ENCODE measurements at places on chromosomes 16 and 17.

- no peak for DNase-seq
Observed at GRCh38 chr16:66614161-66614802, 9.8 kb downstream of the CMTM3 start.

DNA sequence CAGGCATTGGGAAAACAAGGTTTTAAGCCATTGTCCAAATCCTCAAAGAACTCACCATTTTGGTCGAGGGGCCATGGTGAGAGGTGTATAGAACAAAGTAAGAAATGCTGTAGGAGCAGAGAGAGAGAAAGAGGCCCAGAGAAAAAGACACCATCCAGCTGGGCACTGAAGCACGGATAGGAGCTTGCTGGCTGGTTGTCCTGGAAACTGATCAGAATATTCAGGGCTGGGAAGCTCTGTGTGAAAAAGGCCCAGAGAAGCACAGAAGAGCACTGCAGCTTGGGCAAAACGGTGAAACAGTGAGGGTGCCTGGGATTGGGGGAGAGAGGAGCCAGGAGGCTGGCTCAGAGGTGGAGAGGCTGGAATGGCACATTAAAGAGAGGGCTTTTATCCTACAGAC is 16.5 kb downstream of the HS3ST3B1 start:
- DNase-seq, result no peak

DNA sequence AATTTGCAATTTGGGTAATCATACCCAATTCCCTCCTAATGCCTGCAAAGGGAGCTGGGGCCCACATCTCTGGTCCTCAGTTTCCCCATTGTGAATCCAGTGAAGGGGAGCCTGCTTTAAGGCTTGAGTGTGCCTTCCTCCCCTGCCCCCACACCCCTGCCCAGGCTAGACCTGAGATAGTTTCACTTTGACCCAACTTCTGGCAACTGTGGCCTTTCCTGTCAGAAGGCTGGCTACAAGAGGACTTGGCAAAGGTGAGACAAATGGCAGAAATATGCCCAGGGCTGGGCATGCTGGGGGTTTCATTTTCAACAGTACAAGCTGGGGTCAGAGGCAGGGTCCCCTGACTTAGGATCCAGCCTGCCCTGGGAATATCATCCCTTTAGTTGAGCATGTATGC is 10.0 kb downstream of the SOCS1 start:
- no peak for DNase-seq

- no peak for DNase-seq
Observed at GRCh38 chr17:72376526-72377345, 255.9 kb downstream of the SOX9 start.

GRCh38 chr16:69286941-69287713 is 24.0 kb upstream of the VPS4A start:
- peak; percentile 30 for DNase-seq

GRCh38 chr17:48333034-48333530 is 96.9 kb downstream of the SKAP1 start:
- no peak for DNase-seq

- DNase-seq, result no peak
Observed at GRCh38 chr16:49651996-49652395, 203.9 kb downstream of the ZNF423 start.

- peak; percentile 24 for DNase-seq
Observed at GRCh38 chr17:14926526-14927122, 338.5 kb downstream of the PMP22 start.

DNA sequence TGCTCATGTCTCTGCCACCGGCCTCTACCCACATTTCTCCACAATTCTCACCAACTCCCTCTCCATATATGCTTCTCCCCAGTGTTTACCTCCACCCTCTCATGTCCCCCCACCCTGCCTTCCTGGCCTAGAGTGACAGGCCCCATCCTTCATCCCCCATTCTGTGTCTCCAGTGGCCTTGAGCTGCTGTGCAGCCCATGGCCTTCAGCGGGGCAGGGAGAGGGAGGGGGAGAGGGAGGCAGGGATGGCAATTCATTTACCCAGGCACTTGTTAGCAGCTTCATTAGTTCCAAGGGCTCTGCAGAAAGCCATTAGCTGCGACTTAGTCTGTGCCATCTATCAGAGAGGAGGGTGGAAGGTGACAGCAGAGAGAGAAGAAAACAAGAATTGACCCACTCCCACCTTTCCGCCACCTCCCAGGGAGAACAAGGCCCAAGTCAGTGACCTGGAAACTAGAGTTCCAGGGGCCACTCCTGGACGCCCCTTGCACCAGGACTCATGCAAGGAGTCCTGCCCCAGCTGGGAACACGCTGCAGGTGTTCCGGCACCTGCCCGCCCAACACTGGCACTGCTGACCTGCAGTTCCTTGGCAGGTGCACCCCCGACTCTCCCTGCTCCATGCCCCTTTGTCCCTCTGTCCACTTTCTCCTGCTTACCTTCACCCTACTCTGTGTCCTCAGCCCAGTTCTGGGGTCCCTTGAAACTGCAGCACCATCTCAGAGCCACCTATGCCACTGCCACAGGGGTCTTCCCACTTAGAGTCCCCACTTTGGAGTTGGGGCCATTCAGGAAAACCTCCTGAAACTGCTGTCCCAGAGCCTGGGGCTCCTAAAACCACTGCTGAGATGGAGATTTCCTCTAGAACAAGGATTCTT is 23.5 kb upstream of the PYY start:
- DNase-seq, result no peak

GRCh38 chr17:76254275-76254674 is 10.9 kb upstream of the UBALD2 start:
- DNase-seq, result no peak

DNA sequence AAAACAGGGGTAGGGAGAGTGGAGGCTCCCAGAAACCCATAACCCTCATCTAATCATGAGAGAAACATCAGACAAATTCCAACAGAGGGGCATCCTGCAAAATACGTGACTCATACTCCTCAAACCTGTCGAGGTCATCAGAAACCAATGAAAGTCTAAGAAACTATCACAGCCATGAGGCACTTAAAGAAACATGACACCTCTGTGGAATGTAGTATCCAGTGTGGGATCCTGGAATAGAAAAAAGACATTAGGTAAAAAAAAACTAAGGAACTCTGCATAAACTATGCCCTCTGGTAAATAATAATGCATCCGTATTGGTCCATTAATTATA is 16.4 kb downstream of the CDH5 start:
- DNase-seq, result no peak

- DNase-seq, result no peak
Observed at GRCh38 chr17:50540560-50541401, 6.2 kb upstream of the SPATA20 start.

DNA sequence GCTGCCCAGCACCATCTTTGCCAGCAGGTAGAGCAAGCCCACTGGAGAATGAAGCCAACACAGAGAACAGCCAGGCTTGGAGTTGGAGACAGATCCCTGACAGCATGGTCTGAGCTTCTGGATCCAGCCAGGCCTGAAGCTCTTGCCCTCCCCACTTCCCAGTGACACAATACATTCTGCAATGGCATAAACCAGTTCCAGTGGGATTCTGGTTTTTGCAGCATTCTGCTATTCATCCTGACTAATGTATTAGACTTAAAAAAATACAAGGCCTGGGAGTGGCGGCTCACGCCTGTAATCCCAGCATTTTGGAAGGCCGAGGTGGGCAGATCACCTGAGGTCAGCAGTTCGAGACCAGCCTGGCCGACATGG is 40.6 kb upstream of the LITAF start:
- DNase-seq, result no peak

GRCh38 chr17:51085150-51085805 is 35.4 kb downstream of the SPAG9 start:
- no peak for DNase-seq

- peak; percentile 21 for DNase-seq
Observed at GRCh38 chr16:89722392-89723278, 1.3 kb downstream of the ZNF276 start.

- DNase-seq, result no peak
Observed at GRCh38 chr17:20010936-20011335, 1.8 kb downstream of the SPECC1 start.

GRCh38 chr17:74404789-74405188 is 27.1 kb upstream of the GPRC5C start:
- no peak for DNase-seq

DNA sequence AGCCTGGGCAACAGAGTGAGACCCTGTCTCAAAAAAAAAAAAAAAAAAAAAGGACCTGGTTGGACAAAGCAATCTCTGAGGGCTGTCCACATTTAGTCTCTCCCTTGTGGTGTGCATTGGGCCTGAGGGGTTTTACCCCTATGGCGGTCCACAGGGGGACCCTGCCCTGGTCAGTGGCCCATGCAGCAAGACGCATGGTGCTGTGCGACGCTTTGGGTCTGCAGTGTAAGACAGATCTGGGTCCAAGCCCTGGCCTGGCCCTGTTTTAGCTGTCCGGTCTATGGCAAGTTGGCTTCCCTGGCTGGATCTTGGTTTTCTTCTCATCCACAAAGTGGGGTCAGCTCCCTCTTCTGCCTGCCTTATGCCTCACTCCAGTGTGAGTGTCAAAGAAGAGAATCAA is 123.2 kb upstream of the NLRP1 start:
- no peak for DNase-seq

- DNase-seq, result no peak
Observed at GRCh38 chr17:51888816-51889215, 269.7 kb downstream of the CA10 start.

GRCh38 chr17:32277284-32277683 is 11.7 kb downstream of the RHBDL3 start:
- no peak for DNase-seq

GRCh38 chr16:27367461-27368357 is 34.3 kb upstream of the IL21R start:
- peak; percentile 94 for DNase-seq

- DNase-seq, result no peak
Observed at GRCh38 chr17:14925498-14925897, 339.6 kb downstream of the PMP22 start.

DNA sequence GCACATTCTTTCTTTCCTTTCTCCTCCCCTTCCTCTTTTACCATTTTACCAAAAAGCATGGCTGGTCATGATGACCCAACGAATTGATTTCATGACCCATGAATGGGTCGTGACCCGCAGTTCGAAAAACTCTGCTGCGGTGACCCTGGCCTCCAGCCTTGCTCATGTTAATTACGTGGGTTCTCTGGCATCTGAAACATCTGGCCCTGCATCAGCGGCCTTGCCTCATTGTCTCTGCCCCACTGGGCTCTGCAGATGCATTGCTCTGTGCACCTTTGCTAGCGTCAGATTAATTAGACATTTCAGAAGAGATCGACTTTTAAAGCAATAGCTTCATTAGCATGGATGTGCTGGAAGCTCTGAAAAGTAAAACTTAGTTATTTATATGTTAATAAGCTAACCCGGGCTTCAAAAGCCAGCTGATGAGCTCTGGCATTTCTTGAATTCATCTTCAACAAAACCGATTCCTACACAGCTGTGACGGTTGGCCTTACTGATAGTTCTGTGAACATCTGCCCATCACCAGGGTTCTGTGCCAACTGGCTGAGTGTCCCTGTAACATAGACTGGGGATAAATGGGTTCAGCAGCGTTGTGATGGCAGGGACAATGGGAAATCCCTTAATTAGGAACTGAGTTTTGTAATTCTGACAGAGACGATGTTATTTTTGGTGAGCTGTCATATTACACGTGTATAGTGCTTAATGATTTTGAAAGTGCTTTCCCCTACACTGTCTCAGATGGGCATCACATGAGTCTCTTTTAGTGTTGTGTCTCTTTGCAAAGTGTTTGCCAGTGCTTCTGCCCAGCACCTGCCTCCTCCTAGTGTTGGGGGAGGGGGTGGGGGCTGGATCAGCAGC is 225.9 kb upstream of the EEF2KMT start:
- no peak for DNase-seq

GRCh38 chr17:28485049-28485448 is 11.6 kb downstream of the SLC13A2 start:
- no peak for DNase-seq

GRCh38 chr17:82237083-82237745 is 8.4 kb downstream of the SLC16A3 start:
- DNase-seq, result no peak

DNA sequence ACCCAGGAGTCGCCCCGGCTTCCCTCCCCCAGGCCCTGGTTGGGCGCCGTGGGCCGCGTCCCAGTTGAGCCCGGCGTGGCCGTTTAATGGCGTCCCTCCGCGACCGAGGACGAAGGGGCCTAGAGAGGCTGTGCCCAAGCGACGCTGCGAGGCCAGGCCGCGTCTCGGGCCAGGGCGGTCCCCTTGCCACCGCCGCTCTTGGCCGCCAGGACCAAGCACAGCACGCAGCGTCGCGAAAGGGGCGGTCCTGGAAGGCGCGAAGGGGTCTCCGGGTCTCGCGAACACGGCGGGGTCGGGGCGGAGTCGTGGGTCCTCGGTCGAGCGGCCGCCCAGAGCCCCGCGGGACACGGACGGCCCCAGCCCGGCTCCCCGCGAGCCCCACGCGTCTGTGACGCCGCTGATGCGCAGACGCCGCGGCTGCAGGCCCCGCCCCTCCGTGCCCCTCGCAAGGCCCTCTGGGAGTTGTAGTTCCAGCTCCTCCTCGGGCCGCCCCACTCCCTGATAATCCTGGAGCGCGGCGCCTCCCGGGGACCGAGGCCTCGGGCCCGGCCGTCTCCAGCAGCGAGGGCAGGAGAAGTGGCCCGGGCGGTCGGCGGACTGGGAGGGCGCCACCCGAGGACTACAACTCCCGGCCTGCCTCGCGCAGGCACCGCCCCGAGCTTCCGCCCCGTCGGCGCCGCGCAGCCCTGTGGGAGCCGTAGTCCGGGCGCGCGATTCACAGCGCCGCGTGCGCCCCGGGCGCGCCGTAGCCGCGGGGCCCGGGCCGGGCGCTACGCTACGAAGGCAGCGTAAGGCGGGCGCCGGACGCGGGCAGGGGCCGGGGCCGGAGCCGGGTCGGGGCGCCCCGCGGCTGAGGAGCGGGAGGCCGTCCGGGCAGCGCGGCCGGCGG is at the start of gene CAPN15:
Gene CAPN15 (plus strand): TSS at position 698 of the 889 bp plus-strand sequence. CDS start 19,127 bp downstream, outside the sequence.
- DNase-seq, result peak; percentile 77

- DNase-seq, result no peak
Observed at GRCh38 chr17:57940231-57940630, 15.0 kb downstream of the CUEDC1 start.

- no peak for DNase-seq
Observed at GRCh38 chr17:14826358-14826757, 438.8 kb downstream of the PMP22 start.

GRCh38 chr16:15857724-15858560 is 1.1 kb upstream of the MYH11 start:
- no peak for DNase-seq

- DNase-seq, result no peak
Observed at GRCh38 chr16:9469512-9469911, 378.1 kb downstream of the HAPSTR1 start.

DNA sequence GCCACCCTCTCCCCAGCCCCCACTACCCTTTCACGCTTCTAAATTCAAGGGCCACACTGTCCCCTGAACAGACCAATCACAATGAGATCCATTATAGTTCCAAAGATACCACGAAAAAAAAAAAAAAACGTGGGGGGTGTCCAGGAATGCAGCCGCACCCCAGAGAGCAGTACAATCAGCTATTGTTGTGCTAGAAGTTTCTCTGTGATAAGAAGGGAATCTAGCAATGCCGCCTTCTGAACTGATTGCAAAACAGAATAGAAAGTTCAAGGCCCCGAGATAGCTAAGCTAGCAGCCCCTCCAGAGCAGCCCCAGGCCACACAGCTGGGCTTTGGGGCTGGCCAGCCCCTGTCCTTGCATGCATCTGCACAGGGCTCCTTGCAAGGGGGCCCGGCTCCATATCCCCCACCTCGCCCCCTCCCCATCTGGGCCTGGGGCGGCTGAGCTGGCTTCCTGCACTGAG is 86.9 kb upstream of the CBX4 start:
- DNase-seq, result no peak

- no peak for DNase-seq
Observed at GRCh38 chr16:89337965-89338364, 120.5 kb downstream of the ZNF778 start.

- no peak for DNase-seq
Observed at GRCh38 chr16:22643886-22644285, 133.2 kb downstream of the NPIPB5 start.

- DNase-seq, result no peak
Observed at GRCh38 chr17:28810437-28810836, 32.2 kb downstream of the FAM222B start.
